Smooth muscle cell of the umbilical artery (primary cell): ENCODE measurements at places on chromosomes 4 and X. TPM values are rescaled to one million over a fixed set of nuclear protein-coding genes. Genes with fewer than 3 reads are reported as not detected.

RHOXF2B gene
- not detected in 2 replicates for total RNA-seq

PROM1 gene
- not detected in 2 replicates for total RNA-seq

F11 gene
- not detected in 2 replicates for total RNA-seq

TMEM271 gene
- not detected in 2 replicates for total RNA-seq

HS3ST1 gene
- total RNA-seq: under 0.01 and 2.1 TPM in 2 replicates

SORCS2 gene
- total RNA-seq: 2.3 and 3.3 TPM in 2 replicates

SPANXB1 gene
- total RNA-seq: not detected in 2 replicates

CPEB2 gene
- total RNA-seq: 8.6 and 19.6 TPM in 2 replicates

CXCL5 gene
- 9.1 and 17.2 TPM in 2 replicates for total RNA-seq

SPANXN4 gene
- not detected in 2 replicates for total RNA-seq
